ENCODE measurements at places on chromosomes 1 and 21.

GRCh38 chr1:190169311-190170067 is 308.2 kb downstream of the BRINP3 start:
- no peak for DNase-seq

GRCh38 chr1:34263406-34263805 is 86.7 kb downstream of the C1orf94 start:
- DNase-seq, result no peak

- DNase-seq, result no peak
These were observed 841 bp downstream of the POFUT2 start for GRCh38 chr21:45286671-45287437.

- DNase-seq, result peak; percentile 25
These were observed 734 bp downstream of the MED18 start for GRCh38 chr1:28329395-28330153.
